ENCODE measurements at places on chromosomes 11 and 22.

GRCh38 chr11:65420979-65421793 lies 1.4 kb upstream of the NEAT1 start:
- H3K27me3 ChIP-seq: no peaks in the 10 kb centered on the region
- peaks cover 9% of the 10 kb centered on the region for H3K36me3 ChIP-seq
- DNase-seq: peak; percentile 94
- peaks cover 34% of the 10 kb centered on the region for H3K4me1 ChIP-seq

DNA sequence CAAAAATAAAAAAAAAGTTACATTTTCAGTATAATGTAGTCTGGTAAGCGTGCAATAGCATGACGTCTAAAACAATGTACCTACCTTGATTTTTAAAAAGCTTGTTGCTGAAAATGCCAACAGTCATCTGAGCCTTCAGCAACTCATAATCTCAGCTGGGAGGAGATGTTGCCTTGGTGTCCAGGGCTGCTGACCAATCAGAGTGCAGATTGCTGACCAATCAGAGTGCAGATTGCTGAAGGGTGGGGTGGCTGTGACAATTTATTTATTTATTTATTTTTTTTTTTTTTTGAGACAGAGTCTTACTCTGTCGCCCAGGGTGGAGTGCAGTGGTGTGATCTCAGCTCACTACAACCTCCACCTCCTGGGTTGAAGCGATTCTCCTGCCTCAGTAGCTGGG lies 17.8 kb downstream of the ZBED4 start:
- H3K36me3 ChIP-seq: peaks cover 21% of the 10 kb centered on the region
- no peaks in the 10 kb centered on the region for H3K27me3 ChIP-seq
- DNase-seq: no peak
- H3K4me3 ChIP-seq: no peak overlapping the region
- no peak overlapping the region for H3K27ac ChIP-seq

GRCh38 chr11:60459345-60459744 lies 3.7 kb downstream of the MS4A1 start:
- DNase-seq: no peak
- H3K36me3 ChIP-seq: no peaks in the 10 kb centered on the region
- no peaks in the 10 kb centered on the region for H3K27me3 ChIP-seq
- no peaks in the 10 kb centered on the region for H3K4me1 ChIP-seq
- H3K4me3 ChIP-seq: no peak overlapping the region
- H3K27ac ChIP-seq: no peak overlapping the region

GRCh38 chr11:69239641-69240040 lies 54.3 kb upstream of the MYEOV start:
- no peak overlapping the region for H3K4me3 ChIP-seq
- DNase-seq: no peak
- H3K36me3 ChIP-seq: no peaks in the 10 kb centered on the region
- H3K27ac ChIP-seq: no peak overlapping the region
- no peaks in the 10 kb centered on the region for H3K4me1 ChIP-seq

DNA sequence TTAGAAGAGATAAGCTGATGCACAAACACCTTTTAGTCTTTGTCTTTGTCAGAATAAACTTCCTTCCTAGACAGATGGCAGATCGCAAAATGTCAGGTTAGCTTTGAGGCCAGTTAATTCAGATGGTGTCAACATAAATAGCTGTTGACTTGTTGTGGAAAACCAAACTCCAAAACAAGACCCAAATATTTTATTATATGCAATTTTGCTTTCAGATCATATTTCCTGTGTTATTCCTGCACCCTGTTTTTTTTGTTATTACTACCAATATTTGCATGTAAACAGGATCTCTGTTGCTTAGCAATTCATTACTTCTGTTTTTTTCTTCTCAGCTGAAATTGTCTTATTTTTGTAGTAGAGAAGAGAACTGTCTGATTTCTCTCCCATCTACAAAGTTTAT lies 316.0 kb downstream of the ETS1 start:
- no peaks in the 10 kb centered on the region for H3K27me3 ChIP-seq
- no peak overlapping the region for H3K27ac ChIP-seq
- H3K36me3 ChIP-seq: no peaks in the 10 kb centered on the region
- H3K4me1 ChIP-seq: no peaks in the 10 kb centered on the region
- no peak overlapping the region for H3K4me3 ChIP-seq
- DNase-seq: no peak

- no peak overlapping the region for H3K27ac ChIP-seq
- no peak for DNase-seq
- peaks cover 3% of the 10 kb centered on the region for H3K27me3 ChIP-seq
- H3K4me1 ChIP-seq: peaks cover 13% of the 10 kb centered on the region
Observed at GRCh38 chr11:45185228-45185729, 38.8 kb downstream of the PRDM11 start.

- H3K36me3 ChIP-seq: peaks cover 45% of the 10 kb centered on the region
- H3K27ac ChIP-seq: peak overlapping the region; percentile 91
- DNase-seq: peak; percentile 56
- peaks cover 38% of the 10 kb centered on the region for H3K4me1 ChIP-seq
Observed at GRCh38 chr11:65183201-65183891, 1.6 kb downstream of the CAPN1 start.

DNA sequence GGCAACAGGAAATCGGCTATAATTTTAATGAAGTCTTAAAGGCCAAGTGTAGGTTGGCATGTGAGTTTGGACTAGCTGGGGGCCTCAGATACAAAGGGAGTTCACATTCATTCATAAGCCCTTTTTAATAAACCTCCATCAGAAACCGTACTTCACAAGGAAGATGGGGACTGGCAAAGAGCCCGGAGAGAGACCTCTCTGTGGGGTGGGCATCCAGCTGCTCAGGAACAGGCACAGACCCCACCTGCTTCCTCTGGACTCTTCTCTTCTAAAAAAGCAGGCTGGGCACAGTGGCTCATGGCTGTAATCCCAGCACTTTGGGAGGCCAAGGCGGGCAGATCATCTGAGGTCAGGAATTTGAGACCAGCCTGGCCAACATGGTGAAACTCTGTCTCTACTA lies 3.9 kb upstream of the ARFGAP3 start:
- H3K4me1 ChIP-seq: peaks cover 26% of the 10 kb centered on the region
- H3K36me3 ChIP-seq: no peaks in the 10 kb centered on the region
- no peaks in the 10 kb centered on the region for H3K27me3 ChIP-seq
- H3K27ac ChIP-seq: no peak overlapping the region

GRCh38 chr11:8886322-8886721 lies 24.7 kb upstream of the AKIP1 start:
- DNase-seq: no peak
- H3K36me3 ChIP-seq: no peaks in the 10 kb centered on the region
- no peaks in the 10 kb centered on the region for H3K4me1 ChIP-seq
- no peaks in the 10 kb centered on the region for H3K27me3 ChIP-seq
- H3K4me3 ChIP-seq: no peak overlapping the region

DNA sequence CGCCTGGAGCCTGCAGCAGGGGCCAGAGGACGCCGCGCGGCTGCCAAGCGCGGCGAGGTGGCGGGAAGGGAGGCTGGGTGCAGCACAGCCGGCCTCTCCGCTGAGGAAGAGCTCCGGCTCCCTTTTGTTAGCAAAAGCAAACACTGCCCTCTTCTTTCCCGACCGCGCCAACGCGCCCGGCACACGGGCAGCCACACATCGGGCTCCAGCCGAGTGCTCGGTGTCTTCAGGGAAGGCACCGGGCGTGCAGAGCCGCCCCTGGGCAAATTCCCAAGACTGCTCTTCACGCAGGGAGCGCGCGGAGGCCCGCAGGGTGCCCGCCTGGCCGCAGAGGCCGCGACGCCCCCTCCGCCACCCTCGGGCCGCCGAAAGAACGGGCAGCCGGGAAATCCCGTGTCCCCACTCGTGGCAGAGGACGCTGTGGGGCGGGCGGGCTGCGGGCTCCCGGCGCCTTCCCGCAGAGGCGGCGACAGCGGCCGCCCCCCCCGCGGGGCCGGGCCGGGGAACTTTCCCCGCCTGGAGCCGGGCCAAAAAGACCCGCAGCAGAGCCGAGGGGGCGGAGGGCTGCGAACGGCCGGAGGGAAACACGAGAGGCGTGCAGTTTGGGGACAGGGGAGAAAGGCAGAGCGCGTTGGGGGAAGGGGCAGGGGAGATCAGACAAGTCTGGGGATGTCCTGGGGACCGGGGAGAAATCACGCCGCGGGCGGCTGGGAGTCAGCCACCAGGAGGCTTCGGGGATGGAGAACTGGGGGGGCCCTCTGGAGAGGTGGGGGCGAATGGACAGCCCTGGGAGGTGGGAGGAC lies 931 bp downstream of the CADM1 start:
- peaks cover 49% of the 10 kb centered on the region for H3K4me1 ChIP-seq
- H3K4me3 ChIP-seq: peak overlapping the region; percentile 65
- no peaks in the 10 kb centered on the region for H3K36me3 ChIP-seq
- DNase-seq: peak; percentile 88

GRCh38 chr11:120329556-120329955 lies 4.5 kb downstream of the TLCD5 start:
- H3K27ac ChIP-seq: no peak overlapping the region
- no peak overlapping the region for H3K4me3 ChIP-seq

DNA sequence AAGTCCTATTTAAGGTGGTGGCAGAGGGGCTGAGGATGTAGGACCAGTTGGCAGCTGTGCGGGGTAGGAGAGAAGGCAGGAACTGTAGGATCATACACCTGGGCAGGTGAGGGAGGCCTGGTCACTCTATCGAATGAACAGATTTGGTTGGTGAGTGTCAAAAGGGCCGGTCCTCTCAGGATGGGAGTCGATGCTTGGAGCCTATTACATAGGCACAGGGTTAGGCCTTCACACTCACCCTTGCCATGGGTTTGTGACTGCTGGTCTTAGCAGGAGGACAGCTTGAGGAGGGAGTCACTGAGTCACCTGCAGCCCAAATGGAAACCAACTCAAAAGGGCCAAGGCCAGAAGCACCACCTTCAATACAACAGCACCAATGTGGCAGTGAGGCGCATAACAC lies 80.2 kb upstream of the NARS2 start:
- no peak for DNase-seq
- H3K36me3 ChIP-seq: peaks cover 9% of the 10 kb centered on the region
- H3K4me3 ChIP-seq: no peak overlapping the region
- H3K4me1 ChIP-seq: no peaks in the 10 kb centered on the region

DNA sequence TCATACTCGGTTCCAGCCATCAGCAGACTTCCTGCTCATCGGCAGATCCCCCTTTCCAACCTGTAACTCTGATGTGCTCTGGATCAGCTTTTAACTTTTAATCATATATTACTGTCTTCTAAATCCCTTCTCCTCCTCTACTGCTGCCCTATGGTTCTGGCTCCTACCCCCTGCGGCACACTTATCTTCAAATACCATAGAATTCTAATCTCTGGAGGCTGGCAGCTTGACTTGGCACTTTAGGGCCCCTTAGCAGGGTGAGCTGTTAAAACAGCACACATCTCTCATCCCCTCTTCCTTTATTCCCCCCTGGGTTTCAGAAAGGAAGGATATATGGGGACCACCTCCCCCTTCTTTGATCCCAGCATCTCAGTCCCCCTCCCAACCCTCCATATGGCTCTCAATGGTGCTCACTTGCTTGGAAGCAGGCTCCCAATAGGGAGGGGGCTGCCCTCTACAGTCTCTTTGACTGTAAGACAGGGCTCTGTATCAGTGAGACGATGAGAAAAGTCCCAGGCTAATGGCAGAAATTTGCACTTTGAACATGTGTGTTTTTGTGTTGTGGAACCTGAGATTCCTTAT lies 4.4 kb upstream of the CNTF start:
- H3K4me1 ChIP-seq: peaks cover 19% of the 10 kb centered on the region
- no peaks in the 10 kb centered on the region for H3K27me3 ChIP-seq
- no peak overlapping the region for H3K27ac ChIP-seq
- H3K4me3 ChIP-seq: no peak overlapping the region

DNA sequence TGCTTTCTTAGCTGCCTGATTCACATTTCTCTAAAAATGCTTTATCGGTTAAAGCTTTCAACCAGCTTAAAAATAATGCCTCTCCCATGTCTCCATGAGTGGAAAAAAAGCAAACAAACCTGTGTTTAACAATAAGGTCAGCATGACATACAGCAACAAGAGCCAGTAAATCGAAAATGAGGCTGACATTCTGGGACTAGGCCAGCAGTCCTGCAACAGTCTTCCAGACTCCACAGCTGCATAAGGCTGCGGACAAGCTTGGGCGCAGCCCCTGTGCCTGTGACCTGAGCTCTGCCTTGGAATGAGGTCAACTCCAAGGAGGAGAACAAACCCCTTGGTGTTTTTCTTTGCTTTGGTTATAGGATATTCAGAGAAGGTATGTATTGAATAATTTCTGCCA lies 95.5 kb downstream of the PGR start:
- no peaks in the 10 kb centered on the region for H3K36me3 ChIP-seq
- no peak overlapping the region for H3K27ac ChIP-seq
- H3K4me3 ChIP-seq: no peak overlapping the region
- no peaks in the 10 kb centered on the region for H3K27me3 ChIP-seq
- DNase-seq: peak; percentile 55

DNA sequence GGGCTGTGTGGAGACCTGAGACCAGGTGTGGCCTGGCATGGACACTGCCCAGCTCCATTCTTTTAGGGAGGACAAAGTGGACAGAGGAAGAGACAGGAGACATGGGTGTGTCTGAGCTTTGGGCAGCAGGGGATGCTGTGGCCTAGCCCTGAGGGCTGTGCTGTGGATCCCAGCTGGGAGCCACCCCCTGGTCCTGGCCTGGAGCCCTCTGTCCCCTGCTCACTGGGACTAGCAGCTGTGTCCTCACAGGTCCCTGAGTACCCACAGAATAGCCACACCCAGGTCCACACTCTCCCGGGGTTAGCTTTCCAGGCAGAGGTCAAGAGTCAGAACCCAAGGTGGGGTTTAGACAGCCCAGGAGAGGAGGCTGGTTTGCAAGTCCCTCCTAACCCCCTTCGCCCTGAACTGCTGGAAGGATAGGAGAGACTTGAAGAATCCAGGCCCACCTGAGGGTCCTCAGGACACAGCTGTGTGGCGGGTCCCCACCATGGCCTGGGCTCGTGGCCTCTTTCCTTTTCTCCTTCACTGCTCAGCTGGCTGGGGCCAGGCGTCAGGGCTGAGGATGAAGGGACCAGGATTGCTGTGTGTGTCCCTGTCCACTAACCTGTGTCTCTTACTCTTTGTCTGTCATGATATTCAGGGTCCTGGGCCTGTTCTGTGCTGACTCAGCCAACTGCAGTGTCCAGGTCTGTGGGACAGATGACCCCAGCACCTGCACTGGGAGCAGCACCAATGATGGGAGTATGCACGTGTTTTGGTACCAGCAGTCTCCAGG lies 78.5 kb upstream of the VPREB1 start:
- peaks cover 9% of the 10 kb centered on the region for H3K4me1 ChIP-seq
- no peak overlapping the region for H3K27ac ChIP-seq
- DNase-seq: no peak

- H3K27me3 ChIP-seq: no peaks in the 10 kb centered on the region
- peaks cover 4% of the 10 kb centered on the region for H3K4me1 ChIP-seq
- H3K27ac ChIP-seq: no peak overlapping the region
- H3K4me3 ChIP-seq: no peak overlapping the region
- H3K36me3 ChIP-seq: peaks cover 6% of the 10 kb centered on the region
Observed at GRCh38 chr11:126011754-126012153, 50.9 kb downstream of the CDON start.

All from stomach (tissue), 19 donors.